ENCODE measurements at places on chromosomes 1 and 21. TPM values are rescaled to one million over a fixed set of nuclear protein-coding genes. Genes with fewer than 3 reads are reported as not detected.

- no peaks in the 10 kb centered on the region for H3K36me3 ChIP-seq
- peaks cover 10% of the 10 kb centered on the region for H3K4me1 ChIP-seq
- no peak overlapping the region for H3K4me3 ChIP-seq
- DNase-seq, result no peak
- H3K27ac ChIP-seq, result no peak overlapping the region
- H3K27me3 ChIP-seq, result no peaks in the 10 kb centered on the region
Measured at GRCh38 chr1:204868340-204868700, 2.3 kb upstream of the NFASC start.

GRCh38 chr1:238258510-238258909, 367.8 kb upstream of the ZP4 start:
- no peak for DNase-seq
- no peaks in the 10 kb centered on the region for H3K27me3 ChIP-seq
- no peaks in the 10 kb centered on the region for H3K36me3 ChIP-seq
- H3K4me1 ChIP-seq, result no peaks in the 10 kb centered on the region
- H3K4me3 ChIP-seq, result no peak overlapping the region

DNA sequence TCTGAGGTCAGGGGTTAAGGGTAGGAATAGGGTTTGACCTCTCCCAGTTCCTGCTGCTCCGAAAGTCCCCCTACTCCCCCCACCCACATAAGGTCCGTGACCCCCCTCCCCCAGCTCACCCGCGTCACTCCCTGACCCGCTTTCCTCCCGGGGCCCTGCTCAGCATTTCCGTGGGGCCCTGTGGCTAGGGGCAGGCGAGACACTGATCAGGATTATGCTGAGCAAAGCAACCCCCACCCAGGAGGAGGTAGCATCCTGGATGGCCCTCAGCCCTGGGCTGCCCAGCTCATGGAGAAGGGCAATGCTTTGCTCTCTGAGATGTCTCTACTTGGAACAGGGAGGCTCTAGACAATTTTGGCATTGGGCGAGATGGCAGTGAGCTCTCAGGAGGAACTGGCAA, 3.7 kb downstream of the RORC start:
- peaks cover 21% of the 10 kb centered on the region for H3K4me1 ChIP-seq
- no peak overlapping the region for H3K4me3 ChIP-seq
- H3K36me3 ChIP-seq, result no peaks in the 10 kb centered on the region
- H3K27me3 ChIP-seq, result no peaks in the 10 kb centered on the region

- H3K27ac ChIP-seq, result no peak overlapping the region
- H3K4me1 ChIP-seq, result no peaks in the 10 kb centered on the region
- no peaks in the 10 kb centered on the region for H3K36me3 ChIP-seq
Measured at GRCh38 chr1:79807816-79808215, 801.3 kb upstream of the ADGRL4 start.

- no peak for DNase-seq
- H3K4me1 ChIP-seq, result peaks cover 16% of the 10 kb centered on the region
- H3K4me3 ChIP-seq, result no peak overlapping the region
- no peaks in the 10 kb centered on the region for H3K36me3 ChIP-seq
Measured at GRCh38 chr1:93842750-93843500, 36.1 kb downstream of the DNTTIP2 start.

- DNase-seq, result no peak
- H3K27ac ChIP-seq, result peak overlapping the region; percentile 10
- H3K36me3 ChIP-seq, result no peaks in the 10 kb centered on the region
- no peaks in the 10 kb centered on the region for H3K27me3 ChIP-seq
- H3K4me3 ChIP-seq, result no peak overlapping the region
- H3K4me1 ChIP-seq, result peaks cover 15% of the 10 kb centered on the region
Measured at GRCh38 chr1:22794647-22795365, 84.2 kb downstream of the EPHB2 start.

DNA sequence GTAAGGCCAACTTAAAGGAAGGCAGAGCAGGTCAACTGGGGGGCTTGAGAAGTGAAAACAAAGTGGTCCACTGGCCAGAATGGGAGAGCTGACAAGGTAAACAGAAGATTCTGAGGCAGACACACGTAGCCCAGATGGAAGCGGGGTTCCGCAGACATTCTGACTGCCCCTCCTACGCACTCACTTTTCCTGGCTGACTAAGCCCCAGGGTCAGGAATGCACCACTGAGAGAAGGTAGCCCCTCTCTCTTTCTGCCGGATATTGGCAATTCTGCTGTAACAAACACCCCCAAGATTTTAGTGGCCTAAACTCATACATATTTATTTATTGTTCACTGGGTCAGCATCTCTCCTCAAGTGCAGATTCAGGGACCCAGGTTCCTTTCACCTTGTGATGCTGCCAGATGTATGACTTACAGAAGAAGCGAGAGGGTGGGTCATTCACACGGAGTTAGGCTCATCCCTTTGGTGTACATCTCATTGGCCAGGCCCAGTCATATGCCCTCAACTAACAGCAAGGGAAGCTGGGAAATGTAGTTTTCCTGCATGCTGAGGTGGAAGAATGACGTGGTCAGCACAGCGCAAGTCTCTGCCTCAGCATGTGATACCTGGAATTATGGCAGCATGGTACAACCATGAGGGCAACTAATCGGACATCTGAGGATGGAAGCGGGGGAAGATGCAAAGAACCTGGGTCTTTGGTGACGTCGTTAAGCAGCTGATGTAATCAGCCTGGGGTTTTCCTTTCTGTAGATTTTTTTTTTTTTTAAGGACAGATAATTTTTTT, 43.4 kb upstream of the MRPS6 start:
- H3K27ac ChIP-seq, result no peak overlapping the region
- H3K4me3 ChIP-seq, result no peak overlapping the region
- no peaks in the 10 kb centered on the region for H3K36me3 ChIP-seq
- DNase-seq, result no peak
- no peaks in the 10 kb centered on the region for H3K27me3 ChIP-seq

GRCh38 chr1:171753685-171754352, 12.0 kb upstream of the VAMP4 start:
- no peak overlapping the region for H3K27ac ChIP-seq
- no peaks in the 10 kb centered on the region for H3K27me3 ChIP-seq
- no peaks in the 10 kb centered on the region for H3K4me1 ChIP-seq
- no peak overlapping the region for H3K4me3 ChIP-seq
- DNase-seq, result no peak
- no peaks in the 10 kb centered on the region for H3K36me3 ChIP-seq

- no peak for DNase-seq
- no peaks in the 10 kb centered on the region for H3K27me3 ChIP-seq
- no peak overlapping the region for H3K4me3 ChIP-seq
- H3K4me1 ChIP-seq, result peaks cover 8% of the 10 kb centered on the region
Measured at GRCh38 chr1:233293556-233294446, 1.7 kb downstream of the PCNX2 start.

- DNase-seq, result no peak
- no peak overlapping the region for H3K27ac ChIP-seq
- no peak overlapping the region for H3K4me3 ChIP-seq
- no peaks in the 10 kb centered on the region for H3K4me1 ChIP-seq
- no peaks in the 10 kb centered on the region for H3K27me3 ChIP-seq
- H3K36me3 ChIP-seq, result no peaks in the 10 kb centered on the region
Measured at GRCh38 chr1:220711056-220711809, 21.1 kb downstream of the C1orf115 start.

GRCh38 chr1:57007948-57008347, 42.1 kb upstream of the C8B start:
- no peak overlapping the region for H3K4me3 ChIP-seq
- no peak overlapping the region for H3K27ac ChIP-seq
- no peaks in the 10 kb centered on the region for H3K4me1 ChIP-seq
- DNase-seq, result no peak

- H3K36me3 ChIP-seq, result peaks cover 4% of the 10 kb centered on the region
- no peak for DNase-seq
- H3K27me3 ChIP-seq, result no peaks in the 10 kb centered on the region
- H3K27ac ChIP-seq, result peak overlapping the region; percentile 47
- peaks cover 45% of the 10 kb centered on the region for H3K4me1 ChIP-seq
Measured at GRCh38 chr1:180927841-180928240, 15.1 kb downstream of the KIAA1614 start.

DNA sequence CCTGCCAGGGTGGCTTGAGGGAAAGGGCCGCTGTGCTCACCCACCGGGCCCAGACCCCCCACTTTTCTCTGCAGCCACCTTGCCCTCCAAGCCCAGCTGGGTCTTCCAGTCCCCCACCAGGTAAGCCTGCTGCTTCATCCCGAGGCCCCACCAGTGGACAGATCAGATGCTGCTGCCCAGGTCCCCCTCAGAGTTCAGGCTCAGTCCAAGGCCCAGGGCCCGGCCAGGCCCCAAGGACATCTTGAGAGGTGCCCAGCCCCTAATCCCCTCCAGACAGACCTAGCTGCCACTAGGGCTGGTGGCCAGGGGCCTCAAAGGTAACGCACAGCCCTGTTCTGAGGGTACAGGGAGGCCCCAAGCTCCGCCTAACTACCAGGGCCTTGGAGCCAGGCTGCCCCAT, 58.6 kb downstream of the MEGF6 start:
- H3K4me1 ChIP-seq, result peaks cover 32% of the 10 kb centered on the region
- no peaks in the 10 kb centered on the region for H3K36me3 ChIP-seq
- no peak overlapping the region for H3K4me3 ChIP-seq
- peak overlapping the region; percentile 66 for H3K27ac ChIP-seq
- no peaks in the 10 kb centered on the region for H3K27me3 ChIP-seq

DNA sequence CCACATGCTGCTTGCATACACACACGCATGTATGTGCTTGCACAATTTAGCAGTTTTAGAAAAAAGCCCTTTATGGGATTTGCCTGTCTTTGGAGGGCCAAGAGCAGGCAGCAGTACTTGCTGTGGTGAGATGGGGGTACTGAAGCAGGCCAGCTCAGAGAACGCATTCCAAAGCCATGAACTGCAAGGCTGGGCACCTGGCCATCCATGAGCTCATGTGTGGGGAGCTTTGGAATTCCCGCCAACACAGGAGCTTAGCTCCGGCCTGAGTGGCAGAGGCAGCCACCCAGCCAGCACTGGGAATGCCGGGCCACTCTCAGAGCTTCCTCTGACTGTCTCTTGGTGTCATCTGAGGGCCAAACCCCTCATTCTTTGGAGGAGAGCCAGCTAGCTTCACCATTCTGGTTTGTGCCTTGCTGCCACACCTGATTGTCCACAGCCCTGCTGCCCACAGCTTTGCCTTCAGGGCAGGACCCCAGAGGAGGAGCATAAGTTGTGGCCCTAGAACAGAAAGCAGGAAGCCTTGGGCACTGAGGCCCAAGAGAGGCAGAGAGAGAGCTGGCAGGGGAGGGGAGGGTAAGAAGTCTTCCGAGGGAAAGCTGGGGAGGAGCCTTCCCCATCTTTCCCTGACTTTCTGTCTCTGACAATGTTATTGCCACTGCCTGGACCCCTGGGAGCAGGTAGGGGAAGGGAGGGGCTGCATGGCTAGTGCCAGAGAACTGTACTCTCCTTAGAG, 92.1 kb upstream of the POU3F1 start:
- H3K27me3 ChIP-seq, result no peaks in the 10 kb centered on the region
- no peak overlapping the region for H3K27ac ChIP-seq
- no peaks in the 10 kb centered on the region for H3K36me3 ChIP-seq
- H3K4me3 ChIP-seq, result no peak overlapping the region
- peaks cover 17% of the 10 kb centered on the region for H3K4me1 ChIP-seq

GRCh38 chr1:98672189-98672588, 10.7 kb downstream of the SNX7 start:
- H3K36me3 ChIP-seq, result no peaks in the 10 kb centered on the region
- H3K4me3 ChIP-seq, result no peak overlapping the region
- H3K27me3 ChIP-seq, result no peaks in the 10 kb centered on the region
- no peak overlapping the region for H3K27ac ChIP-seq
- no peak for DNase-seq
- H3K4me1 ChIP-seq, result peaks cover 48% of the 10 kb centered on the region

GRCh38 chr1:219257751-219258150, 84.1 kb downstream of the LYPLAL1 start:
- H3K27me3 ChIP-seq, result no peaks in the 10 kb centered on the region
- no peak overlapping the region for H3K27ac ChIP-seq
- no peak for DNase-seq
- no peaks in the 10 kb centered on the region for H3K4me1 ChIP-seq
- no peaks in the 10 kb centered on the region for H3K36me3 ChIP-seq
- no peak overlapping the region for H3K4me3 ChIP-seq

DNA sequence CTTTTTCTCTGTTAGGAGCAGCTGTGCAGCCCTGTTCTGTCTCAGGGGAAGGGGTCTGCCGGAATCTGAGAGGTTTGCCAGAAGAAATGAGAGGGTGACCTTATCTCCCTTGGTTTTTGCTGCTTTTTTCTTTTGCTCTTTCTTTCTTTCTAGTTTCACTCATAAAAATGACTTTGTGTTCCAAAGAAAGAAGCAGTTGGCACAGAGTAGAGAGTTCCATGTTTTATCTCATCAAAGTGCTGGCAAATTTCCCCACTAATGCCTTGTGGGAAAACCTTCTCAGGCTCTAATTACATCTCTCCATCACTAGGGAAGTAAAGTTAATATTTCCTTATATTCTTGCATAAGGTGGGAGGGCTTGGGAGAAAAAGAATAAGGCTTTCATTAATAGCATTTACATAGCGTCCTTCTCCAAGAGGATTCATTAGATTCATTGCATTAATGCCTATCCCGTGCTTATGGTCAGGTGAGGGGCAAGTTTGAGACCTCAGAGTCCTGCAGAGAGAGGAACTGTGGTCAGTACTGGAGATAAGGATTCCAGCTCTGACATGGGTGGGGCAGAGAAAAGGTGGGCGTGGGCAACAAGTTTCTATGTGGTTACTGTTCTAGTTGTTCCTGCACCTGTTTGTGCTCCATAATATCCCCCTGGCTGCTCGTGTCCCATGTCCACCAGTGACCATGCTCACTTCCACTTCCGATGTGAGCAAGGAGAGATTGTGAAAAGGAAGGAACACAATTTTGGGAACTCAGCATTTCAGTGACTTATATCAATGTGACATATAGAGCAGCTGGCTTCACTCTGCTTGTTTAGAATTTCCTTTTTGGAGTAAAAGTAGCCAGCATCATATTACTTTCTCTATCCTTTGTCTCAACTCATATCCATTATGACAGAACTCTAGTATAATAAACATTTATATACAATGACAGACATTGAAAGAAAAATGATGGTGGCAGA, 79.5 kb downstream of the DISC1 start:
- peaks cover 8% of the 10 kb centered on the region for H3K4me1 ChIP-seq
- H3K27ac ChIP-seq, result no peak overlapping the region
- DNase-seq, result no peak

- peak overlapping the region; percentile 35 for H3K4me3 ChIP-seq
- H3K27me3 ChIP-seq, result no peaks in the 10 kb centered on the region
- no peaks in the 10 kb centered on the region for H3K36me3 ChIP-seq
- peaks cover 72% of the 10 kb centered on the region for H3K4me1 ChIP-seq
- H3K27ac ChIP-seq, result peak overlapping the region; percentile 84
Measured at GRCh38 chr1:16144325-16145029, 11.4 kb downstream of the EPHA2 start.

Gene KPNA6
- 28.7 TPM for total RNA-seq

Gene RAB42
- total RNA-seq, result 2.5 TPM

Gene ALX3
- not detected for total RNA-seq

Gene ATP6V1G3
- not detected for total RNA-seq

Gene RABIF
- 7.4 TPM for total RNA-seq
